Smooth muscle cell of the brain vasculature (primary cell): ENCODE measurements at places on chromosomes 3 and 15.

GRCh38 chr15:42908538-42908937, 12.0 kb downstream of the TTBK2 start:
- no peak for DNase-seq

- no peak for DNase-seq
These were observed 32.1 kb downstream of the MGLL start for GRCh38 chr3:127789990-127790881.

- DNase-seq = no peak
These were observed 230.1 kb upstream of the UBE2E1 start for GRCh38 chr3:23575697-23576096.

GRCh38 chr3:119194237-119195150, 21.1 kb downstream of the UPK1B start:
- no peak for DNase-seq

GRCh38 chr3:73624017-73624820, 522 bp downstream of the PDZRN3 start:
- DNase-seq = no peak
